ENCODE measurements at places on chromosomes 6 and 20.

GRCh38 chr6:133817460-133818047 is 71.4 kb upstream of the TCF21 start:
- peak; percentile 20 for DNase-seq

GRCh38 chr6:53984581-53984980 is 126.7 kb upstream of the MLIP start:
- no peak for DNase-seq

DNA sequence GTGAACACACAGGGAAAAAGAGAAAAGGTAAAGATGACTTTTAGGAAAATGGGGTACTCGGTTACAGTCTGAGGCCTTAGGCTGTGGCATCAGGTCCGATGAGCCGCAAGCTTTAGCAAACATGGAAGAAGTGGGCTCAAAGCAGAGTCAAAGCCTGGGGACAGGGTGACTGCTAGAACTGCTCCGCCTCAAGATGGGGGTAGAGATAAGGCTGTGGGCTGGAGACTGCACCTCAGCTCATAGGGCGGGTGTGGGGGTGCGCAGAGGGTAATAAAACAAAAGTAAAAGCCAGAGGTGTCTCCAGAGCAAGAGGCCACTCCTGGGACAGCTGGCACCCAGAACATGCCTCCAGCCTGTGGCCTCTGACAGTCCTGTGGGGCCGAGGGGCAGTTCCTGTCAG is 21.3 kb upstream of the SYNDIG1 start:
- DNase-seq: no peak

- DNase-seq: no peak
Observed at GRCh38 chr6:3822747-3823445, 26.3 kb upstream of the FAM50B start.

DNA sequence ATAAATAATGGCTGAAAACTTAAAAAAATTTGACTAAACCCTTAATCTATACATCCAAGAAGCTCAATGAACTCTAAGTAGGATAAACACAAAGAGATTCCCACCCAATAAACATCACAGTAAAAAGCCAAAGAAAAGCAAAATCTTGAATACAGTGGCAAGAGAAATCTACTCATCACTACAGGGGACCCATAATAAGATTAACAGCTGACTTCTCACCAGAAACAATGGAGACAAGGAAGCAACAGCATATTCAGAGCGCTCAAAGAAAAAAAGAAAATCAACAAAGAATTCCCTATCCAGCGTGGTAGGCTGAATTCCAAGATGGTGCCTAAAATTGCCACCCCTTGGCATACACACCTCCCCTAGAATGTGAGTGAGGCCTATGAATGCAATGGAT is 18.6 kb downstream of the SNX3 start:
- no peak for DNase-seq

- DNase-seq: peak; percentile 88
Observed at GRCh38 chr6:20319520-20320357, 81.9 kb upstream of the E2F3 start.

GRCh38 chr6:15870333-15871043 is 207.7 kb upstream of the DTNBP1 start:
- no peak for DNase-seq

- DNase-seq: no peak
Observed at GRCh38 chr6:142763205-142763604, 181.8 kb downstream of the HIVEP2 start.

GRCh38 chr20:52789716-52790115 is 182.4 kb upstream of the TSHZ2 start:
- DNase-seq: no peak
